Heart right ventricle (tissue), 16 donors: ENCODE measurements at places on chromosomes 5 and 9. TPM values are rescaled to one million over a fixed set of nuclear protein-coding genes. Genes with fewer than 3 reads are reported as not detected.

DNA sequence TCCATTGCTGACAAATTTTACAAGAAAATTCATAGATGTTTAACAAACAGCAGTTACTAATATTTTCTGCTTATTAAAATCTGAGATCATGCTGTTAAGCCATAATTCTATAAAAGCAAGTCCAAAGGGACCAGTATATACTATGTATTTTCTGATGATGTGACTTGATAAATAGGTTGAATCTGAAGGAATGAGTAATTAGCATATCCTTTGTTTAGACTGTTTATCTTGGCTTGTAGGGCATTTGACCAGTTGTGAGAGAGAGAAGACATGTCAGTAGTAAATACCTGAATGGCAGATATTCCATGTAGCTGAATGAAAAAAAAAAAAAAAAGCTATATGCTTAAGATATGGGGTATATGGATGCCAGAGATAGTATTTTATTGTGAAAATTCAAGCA is 14.6 kb downstream of the CPEB4 start:
- no peak for DNase-seq

The NEURL1B gene
- polyA plus RNA-seq = 29.1 TPM

GRCh38 chr5:168339109-168339771 is 47.8 kb downstream of the WWC1 start:
- DNase-seq = no peak

The SLC1A1 gene
- polyA plus RNA-seq = 0.94 TPM

DNA sequence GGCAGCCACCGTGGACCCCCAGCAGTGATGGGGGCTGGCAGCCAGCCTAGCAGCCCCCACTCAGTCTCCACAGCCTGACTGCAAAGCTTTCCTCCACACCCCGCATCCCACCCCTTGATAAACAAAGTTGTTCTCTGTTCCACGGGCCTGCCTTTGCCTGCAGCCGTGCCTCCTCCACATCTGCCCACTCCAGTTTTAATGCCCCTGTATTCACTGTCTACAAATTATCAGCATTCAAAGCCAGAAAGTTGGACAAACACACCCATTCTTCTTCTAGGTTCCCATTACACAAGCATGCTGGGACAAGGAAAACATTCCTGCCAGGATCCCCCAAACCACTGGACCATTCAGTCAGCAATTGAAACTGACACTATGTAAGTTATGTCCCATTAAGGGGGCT is 23.0 kb upstream of the NR5A1 start:
- no peak for DNase-seq

DNA sequence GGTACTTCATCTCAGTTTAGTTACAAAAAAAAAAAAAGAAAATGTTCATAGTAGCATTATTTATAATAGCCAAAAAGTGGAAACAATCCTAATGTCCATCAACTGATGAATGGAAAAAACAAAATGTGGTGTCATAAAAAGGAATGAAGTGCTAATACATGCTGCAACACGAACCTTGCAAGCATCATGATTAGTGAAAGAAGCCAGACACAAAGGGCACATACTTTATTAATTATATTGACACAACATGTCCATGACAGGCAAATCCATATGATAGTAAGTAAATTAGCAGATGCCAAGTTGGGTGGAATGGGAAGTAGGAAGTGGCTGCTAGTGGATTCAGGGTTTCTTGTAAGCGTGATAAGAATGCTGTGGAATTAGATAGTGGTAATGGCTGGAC is 54.2 kb downstream of the PCDHGC5 start:
- DNase-seq = no peak

DNA sequence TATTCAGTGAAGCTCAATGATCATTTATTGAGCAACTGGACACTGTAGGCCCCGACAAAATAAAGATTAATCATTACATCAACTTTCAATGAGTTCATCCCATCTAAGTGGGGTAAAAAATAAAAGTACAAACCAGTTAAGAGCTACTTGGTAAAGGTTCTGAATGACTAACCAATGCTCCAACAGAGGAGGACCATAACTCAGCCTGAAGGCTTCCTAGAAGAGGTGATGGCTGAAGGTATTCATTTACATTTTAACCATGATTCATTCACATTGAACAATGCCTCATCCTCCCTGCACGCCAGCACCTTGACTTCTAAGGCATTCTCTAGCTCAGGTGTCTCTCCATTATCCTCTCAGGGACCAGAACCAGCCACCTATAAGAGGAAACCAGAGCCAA is 201.4 kb downstream of the ZNF462 start:
- no peak for DNase-seq

The LOX gene
- 1.5 TPM for polyA plus RNA-seq

GRCh38 chr9:121207371-121207940 is 5.8 kb upstream of the RAB14 start:
- DNase-seq = no peak

DNA sequence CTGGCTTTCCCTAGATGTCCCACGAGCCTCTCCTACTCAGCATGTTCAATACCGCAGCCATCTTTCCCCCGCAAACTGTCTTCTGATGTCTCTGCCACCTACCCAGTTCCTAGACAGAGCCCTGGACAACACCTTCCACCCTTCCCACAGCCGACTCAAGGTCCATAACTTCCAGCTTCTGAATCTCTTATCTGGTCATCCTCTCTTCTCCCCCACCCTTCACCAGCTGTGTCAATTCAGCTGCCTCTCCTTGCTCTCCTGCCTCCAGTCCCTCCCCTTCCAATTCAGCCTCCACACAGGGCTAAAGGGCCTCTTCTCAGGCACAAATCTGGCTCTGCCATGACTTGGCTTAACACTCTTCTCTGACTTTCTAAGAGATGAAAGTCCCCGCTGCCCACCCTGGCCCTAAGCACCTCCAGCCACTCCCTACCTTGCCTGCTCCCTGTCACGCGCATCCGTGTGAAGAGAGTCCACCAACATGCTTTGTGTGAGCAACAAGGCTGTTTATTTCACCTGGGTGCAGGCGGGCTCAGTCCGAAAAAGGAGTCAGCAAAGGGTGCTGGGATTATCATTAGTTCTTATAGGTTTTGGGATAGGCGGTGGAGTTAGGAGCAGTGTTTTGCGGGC is 25.2 kb downstream of the AQP7 start:
- no peak for DNase-seq

GRCh38 chr9:34380511-34381315 is 4.0 kb upstream of the MYORG start:
- peak; percentile 72 for DNase-seq

DNA sequence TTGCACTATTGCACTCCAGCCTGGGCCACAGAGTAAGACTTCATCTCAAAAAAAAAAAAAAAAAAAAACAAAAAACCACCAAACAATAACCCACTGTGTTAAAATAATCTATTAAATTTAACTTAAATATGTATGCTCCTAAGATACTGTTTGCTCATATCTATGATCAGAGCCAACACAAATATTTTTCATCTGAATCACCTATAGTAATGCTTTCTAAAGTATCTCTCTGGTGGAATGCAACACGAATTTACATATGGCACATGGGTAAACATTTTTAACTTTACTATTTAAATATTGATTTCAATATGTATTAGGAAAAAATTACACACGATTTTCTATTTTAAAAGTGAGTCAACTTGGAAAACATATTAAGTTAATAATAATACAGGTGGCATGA is 196.4 kb downstream of the RFX3 start:
- no peak for DNase-seq

DNA sequence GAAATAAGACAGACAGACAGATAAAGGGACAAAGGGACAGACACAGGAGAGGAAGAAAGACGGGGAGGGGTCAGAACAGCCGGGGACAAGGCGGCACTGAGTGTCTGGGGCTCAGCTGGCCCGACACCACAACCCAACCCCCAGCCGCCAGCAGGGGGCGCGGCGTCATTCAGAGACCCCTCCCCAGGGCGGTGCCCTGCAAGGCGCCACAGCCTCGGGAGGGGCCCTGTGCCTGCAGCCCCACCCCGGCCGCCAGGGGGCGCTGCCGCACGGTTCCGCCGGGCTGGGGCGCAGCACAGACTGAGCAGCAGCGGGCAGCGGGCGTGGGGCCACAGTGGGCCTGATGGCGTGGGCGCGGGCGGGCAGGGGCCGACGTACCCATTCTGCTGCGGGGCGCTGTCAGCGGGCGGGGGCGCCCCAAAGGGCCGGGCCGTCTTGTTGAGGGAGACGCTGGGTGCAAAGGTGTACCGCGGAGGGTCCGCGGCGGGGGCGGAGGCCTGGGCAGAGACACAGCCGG is 5.9 kb downstream of the PDLIM7 start:
- DNase-seq = no peak

The PCDHA9 gene
- not detected for polyA plus RNA-seq

- DNase-seq = no peak
Measured at GRCh38 chr5:59522201-59522831, 371.2 kb downstream of the PDE4D start.

DNA sequence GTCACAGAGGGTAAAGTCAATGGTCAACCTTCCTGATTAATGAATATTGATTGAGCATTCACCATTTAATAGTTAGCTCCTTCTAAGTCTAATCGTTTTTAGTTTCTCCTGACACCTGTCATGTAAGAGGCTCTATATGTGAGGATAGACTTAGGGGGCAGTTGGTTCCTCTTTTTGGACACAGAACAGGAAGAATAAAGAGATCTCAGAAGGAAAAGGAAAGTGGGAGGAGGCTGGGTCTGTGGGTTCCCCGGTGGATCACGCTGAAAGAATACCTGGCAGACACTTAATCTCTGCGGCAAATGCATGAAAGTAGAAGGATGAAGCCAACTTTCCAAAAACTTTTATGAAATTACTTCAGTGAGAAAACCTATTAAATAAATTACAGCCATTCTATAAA is 98.4 kb downstream of the PDE4D start:
- DNase-seq = no peak

The GARNL3 gene
- 3.3 TPM for polyA plus RNA-seq
